ENCODE measurements at places on chromosomes 12 and 14. TPM values are rescaled to one million over a fixed set of nuclear protein-coding genes. Genes with fewer than 3 reads are reported as not detected.

NRXN3 gene
- 13.6 TPM for total RNA-seq

SIX6 gene
- total RNA-seq: not detected

ACSM4 gene
- total RNA-seq: not detected

MIP gene
- not detected for total RNA-seq

GLS2 gene
- total RNA-seq: not detected
